Bronchial epithelial cell (primary cell): ENCODE measurements at places on chromosomes 1 and 21. TPM values are rescaled to one million over a fixed set of nuclear protein-coding genes. Genes with fewer than 3 reads are reported as not detected.
A peak's percentile ranks its signal among the peaks of the same experiment; 100 is the strongest.

- DNase-seq: peak; percentile 16
Observed at GRCh38 chr1:24910751-24911650, 19.1 kb downstream of the RUNX3 start.

DNA sequence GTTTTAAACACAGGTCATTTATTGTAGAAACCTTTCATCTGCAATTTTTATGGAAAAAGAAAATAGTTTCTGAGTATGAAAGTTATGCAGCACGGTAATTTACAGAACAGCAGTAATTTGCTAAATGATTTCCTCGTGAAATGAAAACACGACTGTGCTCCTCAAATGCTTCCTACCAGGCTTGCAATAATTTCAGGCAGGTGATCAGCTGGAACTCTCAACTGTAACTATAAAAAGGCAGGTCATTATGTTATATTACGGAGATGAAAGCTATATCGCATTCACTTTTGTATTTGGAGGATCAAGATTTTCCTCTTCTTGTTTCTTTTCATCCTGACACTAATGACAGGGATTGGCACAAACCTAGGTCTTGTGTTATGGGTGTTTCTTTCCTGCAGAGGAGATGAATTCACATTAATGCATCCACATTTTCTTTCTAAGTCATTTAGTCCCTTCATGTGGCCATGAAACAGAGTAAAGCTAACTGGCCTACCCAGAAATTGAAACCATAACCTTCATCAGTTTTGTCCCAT, 57.4 kb downstream of the SAMSN1 start:
- no peak for DNase-seq

DNA sequence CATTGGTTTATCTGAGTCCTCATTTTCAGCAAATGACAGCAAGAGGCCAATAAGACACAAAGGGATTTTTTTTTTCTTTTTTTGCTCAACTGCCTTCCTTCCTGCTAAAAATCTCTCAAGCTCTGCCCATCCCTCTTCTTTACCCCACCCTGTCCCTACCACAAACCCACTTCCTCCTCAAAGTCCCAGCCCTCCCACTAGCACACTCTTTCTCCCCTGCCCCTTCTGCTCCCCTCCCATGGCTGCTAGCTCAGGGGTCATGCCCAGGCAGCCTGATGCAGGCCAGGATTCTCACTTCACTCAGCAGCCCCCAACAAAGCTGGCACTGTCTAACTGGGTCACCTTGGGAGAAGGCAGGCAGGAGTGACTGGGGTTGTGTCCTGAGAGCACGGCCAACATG, 28.8 kb upstream of the PPP2R5A start:
- DNase-seq: no peak

- no peak for DNase-seq
Observed at GRCh38 chr1:108152782-108153222, 47.3 kb downstream of the SLC25A24 start.

DNA sequence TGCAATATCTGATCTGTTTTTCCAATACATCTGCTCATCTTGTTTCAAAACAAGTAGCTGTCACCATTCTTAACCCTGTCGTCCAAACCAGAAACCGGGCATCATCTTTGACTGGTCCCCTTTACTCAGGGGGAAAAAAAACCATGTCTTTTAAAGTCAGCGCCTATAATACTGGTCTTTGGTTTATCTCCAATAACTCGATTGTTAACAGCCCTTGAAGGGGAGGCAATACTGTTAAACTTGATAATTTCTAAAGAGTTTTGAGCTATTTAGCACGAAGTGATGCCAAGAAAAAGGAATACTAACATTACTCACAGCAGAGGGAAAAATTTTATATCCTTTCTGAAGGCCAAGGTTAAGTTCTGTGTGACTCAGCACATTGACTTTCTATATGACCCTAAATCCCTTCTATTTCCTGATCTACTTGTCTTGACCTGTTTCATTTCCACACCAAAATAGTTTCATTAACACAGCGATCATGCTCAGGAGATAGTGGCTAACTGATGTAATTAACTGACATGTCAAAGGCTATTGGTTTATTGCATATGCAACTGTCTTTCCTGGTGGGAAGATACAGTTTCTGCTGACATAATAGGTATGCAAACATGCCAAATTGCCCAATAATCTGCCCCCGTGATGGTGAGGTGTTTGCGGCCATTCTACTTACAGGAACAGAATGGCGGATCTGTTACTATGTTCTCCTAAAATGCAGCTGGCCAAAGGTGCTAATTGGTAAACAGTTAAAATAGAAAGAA, 59.1 kb downstream of the NFIA start:
- DNase-seq: peak; percentile 99

GRCh38 chr1:92792340-92792782, 7.5 kb upstream of the EVI5 start:
- DNase-seq: peak; percentile 62

- DNase-seq: peak; percentile 54
Observed at GRCh38 chr1:25744140-25744581, 55.8 kb upstream of the SELENON start.

- peak; percentile 54 for DNase-seq
Observed at GRCh38 chr1:227762231-227762911, 27.1 kb downstream of the SNAP47 start.

DNA sequence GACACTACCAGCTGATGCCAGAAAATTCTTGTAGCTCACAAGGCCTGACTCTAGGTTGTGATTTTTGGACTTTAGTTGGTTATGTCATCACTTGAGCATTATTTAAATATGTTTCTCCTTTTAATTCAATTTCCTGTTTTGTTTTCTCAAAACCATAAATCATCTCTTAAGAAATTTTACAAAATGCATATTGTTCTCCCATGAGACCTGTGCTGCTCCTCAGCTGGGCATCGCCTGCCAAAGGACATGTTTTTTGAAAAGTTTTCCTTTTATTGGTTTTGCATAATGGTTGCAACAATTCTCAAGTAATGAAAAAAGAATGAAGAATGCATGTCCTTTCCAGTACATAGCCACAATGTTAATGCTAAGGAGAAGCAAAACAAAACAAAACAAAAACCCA, 204.7 kb upstream of the LYPLAL1 start:
- DNase-seq: no peak

DNA sequence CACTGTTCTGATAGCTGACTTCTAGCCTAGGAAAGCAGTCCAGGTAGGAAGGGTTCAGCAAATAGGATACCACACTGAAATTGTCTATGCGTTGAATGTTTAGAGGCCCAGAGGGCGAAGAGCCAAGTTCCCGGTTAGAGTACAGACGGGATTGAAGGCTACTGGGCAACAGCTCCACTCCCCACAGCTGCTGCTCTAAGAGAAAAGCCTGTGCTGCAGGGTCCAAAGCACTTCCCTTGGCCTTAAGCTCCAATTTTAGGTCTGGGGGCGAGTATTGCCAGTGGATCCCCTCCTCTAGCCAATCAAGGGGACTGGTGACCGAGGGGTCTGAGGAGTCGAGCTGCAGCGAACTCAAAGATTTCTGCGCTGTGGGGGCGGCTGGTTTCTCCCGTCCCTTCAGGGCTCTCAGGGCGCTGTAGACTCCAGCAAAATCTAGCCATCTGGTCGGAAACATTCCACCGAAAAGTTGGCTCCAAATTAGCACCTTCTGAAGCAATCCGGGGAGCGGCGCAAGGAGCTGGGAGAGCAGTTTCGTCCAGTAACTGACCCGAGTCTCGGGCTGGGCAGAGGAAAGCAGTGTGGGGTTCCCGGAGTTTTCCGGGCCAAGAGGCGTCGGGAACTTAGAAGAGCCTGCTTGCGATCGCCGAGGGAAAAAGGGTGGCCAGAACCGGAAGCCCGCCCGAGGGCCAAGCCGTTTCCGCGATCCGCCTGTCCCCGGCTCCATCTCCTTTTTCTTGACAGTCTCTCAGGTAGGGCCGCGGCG, 748 bp downstream of the PPP1R15B start:
- DNase-seq: peak; percentile 26

GRCh38 chr1:14742181-14742980, 143.9 kb downstream of the KAZN start:
- DNase-seq: peak; percentile 100

GRCh38 chr1:230831771-230832170, 36.5 kb downstream of the C1orf198 start:
- DNase-seq: no peak

- DNase-seq: no peak
Observed at GRCh38 chr1:66000033-66000637, 207.4 kb downstream of the PDE4B start.

DNA sequence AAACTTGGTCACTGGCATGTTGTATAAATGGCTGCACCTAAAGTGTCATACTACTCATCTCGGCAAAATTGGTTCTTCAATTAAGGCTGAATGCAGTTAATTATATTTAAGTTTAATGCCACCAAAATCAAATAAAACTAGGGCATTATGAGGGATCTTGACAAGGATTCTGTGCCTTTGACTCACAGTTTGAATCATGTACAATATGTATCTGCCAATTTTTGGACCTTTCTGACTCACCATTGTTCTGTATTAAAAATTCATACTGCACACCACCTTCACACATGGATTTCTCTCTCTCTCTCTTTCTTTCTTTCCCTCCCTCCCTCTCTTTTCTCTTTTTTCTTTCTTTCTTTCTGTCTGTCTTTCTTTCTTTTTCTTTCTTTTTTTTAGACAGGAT, 14.1 kb upstream of the STXBP3 start:
- peak; percentile 63 for DNase-seq

GRCh38 chr1:53729456-53730223, 9.3 kb downstream of the GLIS1 start:
- DNase-seq: no peak

- DNase-seq: no peak
Observed at GRCh38 chr1:76477156-76477555, 390.1 kb upstream of the ST6GALNAC5 start.

- DNase-seq: no peak
Observed at GRCh38 chr1:169765580-169766331, 29.0 kb downstream of the METTL18 start.

GRCh38 chr1:64561993-64562392, 92.1 kb downstream of the CACHD1 start:
- no peak for DNase-seq

- no peak for DNase-seq
Observed at GRCh38 chr1:60041783-60042182, 31.8 kb downstream of the C1orf87 start.

GRCh38 chr1:54842206-54842915, 41.2 kb upstream of the TTC22 start:
- no peak for DNase-seq

- DNase-seq: peak; percentile 43
Observed at GRCh38 chr1:172990598-172991215, 60.0 kb downstream of the TNFSF18 start.

DNA sequence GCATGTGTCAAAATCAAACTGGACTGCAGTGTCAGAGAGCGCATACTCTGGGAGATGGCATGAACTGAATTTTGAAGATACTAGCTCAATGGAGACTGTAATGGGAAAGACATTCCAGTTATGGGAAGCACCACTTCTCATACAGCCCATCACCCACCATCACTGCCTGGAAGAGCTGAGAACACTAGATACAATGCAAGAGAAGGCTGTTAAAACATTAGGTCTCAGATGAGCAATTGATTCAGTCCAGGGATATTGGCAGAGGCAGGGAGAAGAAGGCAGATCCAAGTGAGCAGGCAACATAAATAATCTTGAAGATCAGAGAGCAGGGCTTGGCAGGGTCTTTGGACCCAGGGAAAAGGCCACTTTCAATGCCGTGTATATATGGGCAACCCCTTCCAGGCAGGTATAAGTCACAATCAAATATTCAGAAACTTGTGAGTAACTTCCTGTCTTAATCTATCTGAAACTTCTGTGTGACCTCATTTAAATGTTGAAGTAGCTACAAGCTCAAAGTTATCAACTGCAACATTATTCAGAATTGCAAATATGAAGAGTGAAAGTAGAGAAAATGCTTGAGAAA, 290.3 kb upstream of the SGIP1 start:
- DNase-seq: peak; percentile 67

DNA sequence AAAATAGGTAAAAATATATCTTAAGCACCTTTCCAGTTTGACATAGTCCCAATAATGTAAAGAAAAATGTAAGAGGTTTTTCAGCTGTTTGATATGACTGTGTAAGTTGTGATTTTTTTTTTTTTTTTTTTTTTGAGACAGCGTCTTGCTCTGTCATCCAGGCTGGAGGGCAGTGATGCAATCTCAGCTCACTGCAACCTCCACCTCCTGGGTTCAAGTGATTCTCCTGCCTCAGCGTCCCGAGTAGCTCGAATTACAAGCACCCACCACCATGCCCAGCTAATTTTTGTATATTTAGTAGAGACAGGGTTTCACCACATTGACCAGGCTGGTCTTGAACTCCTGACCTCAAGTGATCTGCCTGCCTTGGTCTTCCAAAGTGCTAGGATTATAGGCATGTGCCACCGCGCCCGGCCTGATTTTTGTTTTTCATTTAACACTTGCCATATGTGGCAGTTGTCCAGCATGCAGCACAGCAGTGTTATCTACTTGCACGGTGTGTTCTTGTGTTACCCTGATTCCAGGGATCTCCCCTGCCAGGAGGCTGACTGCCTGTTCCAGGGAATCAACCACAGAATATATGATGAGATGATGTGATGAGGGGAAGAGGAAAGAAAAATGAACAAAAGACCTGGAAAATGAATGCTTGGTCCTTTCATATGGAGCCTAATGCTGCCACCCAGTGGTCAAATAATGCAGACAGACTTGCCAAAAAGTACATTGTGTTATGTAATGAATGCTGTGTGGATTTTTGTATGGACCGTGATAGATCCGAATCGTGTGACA, 79.0 kb downstream of the RAVER2 start:
- peak; percentile 73 for DNase-seq

DNA sequence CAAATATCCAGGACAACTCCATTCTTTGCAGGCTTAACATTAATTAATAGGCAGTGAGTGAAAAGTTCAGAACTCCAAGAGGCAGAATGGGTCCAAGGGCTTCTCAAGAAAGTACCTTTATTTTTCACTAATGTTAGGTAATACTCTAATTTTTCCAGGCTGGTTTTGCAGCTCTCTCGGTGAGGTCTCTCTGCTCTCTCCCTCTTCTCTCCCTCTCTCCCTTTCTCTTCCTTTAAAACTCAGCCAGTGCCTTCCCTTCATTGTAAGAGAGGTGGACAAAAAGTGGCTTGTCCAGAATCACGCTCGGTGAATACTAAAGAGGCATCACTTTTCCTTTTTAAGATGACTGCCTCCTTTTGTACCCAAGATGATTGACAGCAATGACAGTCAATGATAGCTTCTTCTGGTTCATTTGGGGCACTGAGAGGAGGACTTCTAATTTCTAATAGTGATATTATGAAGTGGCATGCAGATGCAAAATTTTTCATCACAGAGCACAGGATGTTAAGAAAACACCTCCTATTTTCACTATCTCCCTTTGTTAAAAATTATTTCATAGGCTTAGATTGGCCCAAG, 1.3 kb upstream of the CHI3L1 start:
- DNase-seq: no peak

Gene PSMB4
- total RNA-seq: 350 and 396 TPM in 2 replicates

Gene ZMYM4
- 19.5 and 20.5 TPM in 2 replicates for total RNA-seq

Gene LCE1C
- total RNA-seq: 0.26 TPM in 1 of 2 replicates, not detected in the other

Gene CELF3
- total RNA-seq: not detected in 2 replicates

Gene ADGRL2
- 35.3 and 82.7 TPM in 2 replicates for total RNA-seq

Gene NBPF6
- not detected in 2 replicates for total RNA-seq

Gene TMEM51
- 5.3 and 6.4 TPM in 2 replicates for total RNA-seq

Gene SLC35F3
- 0.13 and 0.79 TPM in 2 replicates for total RNA-seq

Gene MAGI3
- total RNA-seq: 6.3 and 12.3 TPM in 2 replicates

Gene OR10X1
- not detected in 2 replicates for total RNA-seq

Gene WNT2B
- total RNA-seq: 0.53 and 1.9 TPM in 2 replicates

Gene LSS
- 29.6 and 43.7 TPM in 2 replicates for total RNA-seq

Gene NHLH1
- total RNA-seq: not detected in 2 replicates

Gene NUP210L
- total RNA-seq: under 0.01 and 0.13 TPM in 2 replicates

Gene IVL
- total RNA-seq: 1.6 and 14.6 TPM in 2 replicates

Gene SH3BGR
- total RNA-seq: 5.0 and 13.7 TPM in 2 replicates

Gene OR6K2
- total RNA-seq: not detected in 2 replicates

Gene CRNN
- total RNA-seq: 6.6 and 55.9 TPM in 2 replicates

Gene LCE1A
- not detected in 2 replicates for total RNA-seq

Gene RAVER2
- total RNA-seq: 5.3 and 6.4 TPM in 2 replicates

Gene CCDC17
- 0.79 and 1.7 TPM in 2 replicates for total RNA-seq

Gene LCE1B
- not detected in 2 replicates for total RNA-seq

Gene IGSF9
- total RNA-seq: 6.3 and 16.8 TPM in 2 replicates
